ENCODE measurements at places on chromosomes 6 and 20.

GRCh38 chr6:158323561-158323958, 11.3 kb downstream of the TULP4 start:
- no peak for DNase-seq

GRCh38 chr6:6753301-6753700, 164.8 kb downstream of the LY86 start:
- no peak for DNase-seq

DNA sequence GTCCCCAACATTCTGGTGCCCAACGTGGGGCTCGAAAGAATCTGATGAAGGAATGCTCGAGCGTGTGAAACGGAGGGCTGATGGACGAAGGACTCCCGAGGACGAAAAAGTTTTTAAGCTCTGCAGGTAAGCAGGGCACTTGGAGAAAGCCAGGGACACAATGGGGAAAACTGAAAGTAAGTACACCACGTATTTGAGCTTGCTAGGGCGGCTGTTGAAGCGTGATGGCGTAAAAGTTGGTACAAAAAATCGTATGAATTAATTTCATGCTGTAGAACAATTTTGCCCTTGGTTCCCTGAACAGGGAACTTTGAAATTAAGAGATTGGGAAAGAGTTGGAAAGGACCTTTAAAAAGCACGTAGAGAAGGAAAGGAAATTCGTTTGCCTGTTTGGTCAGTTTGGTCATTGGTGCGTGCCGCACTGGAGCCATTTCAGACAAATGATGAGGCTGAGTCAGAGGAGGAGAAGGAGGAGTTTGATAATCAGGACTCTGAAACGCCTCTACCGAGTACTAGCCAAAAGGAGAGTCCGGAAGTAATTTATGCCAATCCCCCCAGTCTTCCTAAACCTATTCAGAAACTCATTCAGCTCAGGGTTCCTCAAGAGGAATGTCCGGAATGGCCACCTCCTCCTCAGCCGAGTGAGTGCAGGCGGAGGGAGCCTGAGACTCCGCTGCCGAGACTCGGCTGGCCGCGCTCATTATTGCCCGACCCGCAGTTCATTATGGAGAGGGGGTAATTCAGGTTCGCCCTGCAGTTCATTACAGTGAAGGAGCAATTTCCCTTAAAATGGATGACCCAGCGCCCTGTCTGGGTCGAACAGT, 59.2 kb upstream of the PRSS16 start:
- DNase-seq: peak; percentile 72

DNA sequence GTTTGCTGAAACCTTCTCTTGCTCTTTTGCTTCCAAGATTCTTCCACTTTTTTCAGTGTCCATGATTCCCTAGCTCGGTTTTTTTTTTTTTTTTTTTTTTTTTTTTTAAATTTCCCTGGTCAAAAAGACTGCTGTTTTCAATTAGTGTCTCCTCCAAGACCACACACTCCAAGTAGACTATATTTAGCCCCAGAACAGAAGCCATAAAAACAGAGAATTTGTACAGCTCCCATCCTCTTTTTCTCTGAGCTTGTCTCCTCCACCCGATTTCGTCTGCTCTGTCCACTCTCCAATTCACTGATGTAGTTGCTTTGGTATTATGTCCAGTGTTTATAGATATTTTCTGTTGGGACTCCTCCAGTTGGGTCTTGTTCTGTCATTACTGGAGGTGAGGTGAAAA, 37.6 kb downstream of the RSPH3 start:
- DNase-seq: no peak

DNA sequence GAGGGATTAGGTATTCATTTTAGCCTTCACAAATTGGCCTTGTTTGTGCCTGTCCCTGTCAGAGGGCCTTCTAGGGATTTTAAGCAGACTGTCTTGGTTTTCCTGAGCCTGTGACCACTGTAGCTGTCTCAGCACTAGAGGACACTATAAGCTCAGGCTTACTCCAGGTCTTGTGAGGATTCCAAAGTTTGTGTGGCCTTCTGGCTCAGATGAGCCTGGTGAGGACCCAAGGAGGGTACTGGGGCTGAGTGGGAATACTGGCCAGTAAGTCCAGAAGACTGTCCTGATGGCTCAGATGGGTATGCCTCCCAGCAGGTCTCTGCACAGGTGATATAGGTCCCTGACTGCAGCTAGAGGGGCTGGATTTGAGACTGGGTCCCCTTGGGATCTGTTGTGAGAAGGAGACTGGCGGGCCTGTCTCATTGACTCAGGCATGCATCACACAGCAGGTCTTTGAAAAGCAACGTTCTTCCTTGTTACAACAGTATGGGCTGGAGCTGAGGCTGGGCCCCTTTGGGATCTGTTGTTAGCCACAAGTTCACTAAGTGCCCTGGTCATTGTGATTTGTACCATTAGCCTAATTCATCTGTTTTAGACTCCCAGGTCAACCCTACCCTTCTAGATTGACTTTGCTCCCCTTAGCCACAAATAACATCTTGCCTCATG, 26.3 kb upstream of the TFB1M start:
- DNase-seq: peak; percentile 76

DNA sequence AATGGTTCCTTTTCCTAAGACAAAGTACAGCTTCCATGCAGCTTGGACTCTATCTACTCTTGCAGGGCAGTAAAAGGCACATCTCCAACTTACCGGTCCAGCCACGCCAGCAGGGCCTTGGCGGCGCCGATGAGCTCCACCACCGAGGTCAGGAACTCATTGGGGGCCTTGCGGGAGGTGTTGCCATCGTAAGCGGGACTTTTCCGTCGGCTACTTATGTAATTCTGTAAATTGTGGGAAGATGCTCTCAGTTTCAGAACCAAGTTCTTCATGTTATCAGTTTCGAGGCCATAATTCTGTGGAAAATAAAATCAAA, 68.5 kb downstream of the CNKSR3 start:
- no peak for DNase-seq

GRCh38 chr20:56949318-56949717, 317.1 kb downstream of the BMP7 start:
- no peak for DNase-seq

DNA sequence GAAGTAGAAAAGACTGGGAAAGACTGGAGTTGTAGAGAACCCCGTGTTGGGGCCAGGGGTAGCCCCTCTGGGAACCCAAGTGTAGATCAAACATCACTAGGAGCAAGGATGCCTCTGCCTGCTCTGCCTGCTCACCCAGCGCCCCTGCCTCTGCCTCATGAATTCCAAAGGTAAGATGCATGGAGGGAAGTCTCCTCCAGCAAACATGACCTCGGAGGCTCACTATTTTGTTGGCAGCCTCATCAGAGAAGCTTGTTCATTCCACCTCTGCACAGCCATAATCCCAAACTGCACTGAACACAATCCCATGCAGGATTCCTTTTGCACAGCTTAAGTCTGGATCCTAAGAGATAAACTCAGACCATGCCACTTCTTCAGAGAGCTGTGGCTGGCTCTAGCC, 4.9 kb downstream of the FRS3 start:
- DNase-seq: no peak

DNA sequence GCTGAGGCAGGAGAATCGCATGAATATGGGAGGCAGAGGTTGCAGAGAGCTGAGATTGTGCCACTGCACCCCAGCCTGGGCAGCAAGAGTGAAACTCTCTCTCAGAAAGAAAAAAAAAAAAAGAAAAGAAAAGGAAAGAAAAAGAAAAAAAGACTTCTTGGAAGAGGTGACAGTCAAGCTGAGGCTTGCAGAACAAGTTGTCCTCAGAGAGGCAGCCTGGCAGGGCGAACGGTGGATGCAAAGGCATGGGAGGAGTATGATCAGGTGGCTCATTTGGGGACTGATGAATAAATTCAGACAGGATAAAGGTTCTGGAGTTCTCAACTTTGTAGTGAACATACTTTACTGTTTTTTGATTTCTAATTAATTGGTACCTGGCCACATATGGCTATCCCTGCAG, 12.4 kb downstream of the ZNF341 start:
- DNase-seq: no peak

DNA sequence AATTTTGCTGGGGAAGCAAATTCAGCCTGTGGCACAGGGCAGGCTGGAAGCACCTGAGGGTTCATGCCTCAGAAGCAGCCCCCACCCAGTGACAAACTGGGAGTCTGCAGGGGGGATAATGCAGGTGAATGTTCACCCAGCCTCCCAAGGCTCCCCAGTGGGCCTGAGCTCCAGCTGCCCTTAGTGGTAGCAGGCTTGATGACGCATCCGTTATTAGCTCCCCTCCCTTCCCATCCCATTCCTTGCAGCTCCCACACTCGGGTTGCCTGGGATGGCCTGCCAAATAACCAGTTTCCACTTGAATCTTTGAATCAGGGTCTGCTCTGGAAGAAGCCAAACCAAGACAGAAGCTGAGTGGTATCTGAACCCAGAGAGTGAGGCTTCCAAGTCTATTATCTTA, 15.8 kb downstream of the KCNK15 start:
- no peak for DNase-seq

- no peak for DNase-seq
Measured at GRCh38 chr6:95629551-95629950, 52.2 kb downstream of the MANEA start.

DNA sequence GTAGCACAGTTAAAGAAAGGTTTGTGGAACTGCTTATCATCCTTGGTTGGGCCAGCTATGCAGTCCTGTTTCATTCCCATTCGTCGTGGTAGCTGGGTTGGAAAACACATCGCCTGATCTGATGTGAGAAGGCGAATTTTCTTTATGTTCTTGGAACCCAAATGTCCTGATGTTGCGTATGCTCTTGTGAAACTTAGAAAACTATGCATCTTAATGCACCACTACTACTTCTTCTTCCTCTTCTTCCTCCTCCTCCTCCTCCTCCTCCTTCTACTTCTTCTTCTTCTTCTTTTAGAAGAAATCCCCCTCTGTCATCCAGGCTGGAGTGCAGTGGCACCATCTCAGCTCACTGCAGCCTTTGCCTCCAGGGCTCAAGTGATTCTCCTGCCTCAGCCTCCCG, 381.6 kb downstream of the UTRN start:
- DNase-seq: no peak

GRCh38 chr20:35515949-35516645, 13.4 kb downstream of the C20orf173 start:
- peak; percentile 87 for DNase-seq

DNA sequence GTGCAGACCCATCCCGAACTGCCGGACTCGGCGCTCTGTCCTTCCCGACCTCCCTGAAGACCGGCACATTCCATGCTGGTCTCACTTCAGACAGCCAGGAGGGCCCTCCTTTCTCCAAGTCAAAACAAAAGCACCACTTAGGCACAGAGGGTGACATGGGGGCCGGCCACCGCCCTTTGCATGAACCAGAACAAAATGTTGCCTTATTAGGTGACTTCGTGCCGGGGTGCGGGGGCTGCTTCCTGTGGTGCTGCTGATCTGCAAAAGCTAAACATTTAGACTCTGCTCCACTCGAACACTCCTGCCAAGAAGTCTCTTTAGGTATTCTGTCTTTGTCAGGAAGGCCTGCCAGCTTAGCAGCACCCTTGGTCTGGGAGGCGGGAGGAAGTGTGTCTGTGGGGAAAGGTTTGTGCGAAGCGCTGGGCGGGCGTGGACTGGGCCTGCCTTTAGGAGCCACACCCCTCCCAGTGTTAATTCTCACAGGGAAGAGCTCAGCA, 133.8 kb downstream of the SMOC2 start:
- no peak for DNase-seq

DNA sequence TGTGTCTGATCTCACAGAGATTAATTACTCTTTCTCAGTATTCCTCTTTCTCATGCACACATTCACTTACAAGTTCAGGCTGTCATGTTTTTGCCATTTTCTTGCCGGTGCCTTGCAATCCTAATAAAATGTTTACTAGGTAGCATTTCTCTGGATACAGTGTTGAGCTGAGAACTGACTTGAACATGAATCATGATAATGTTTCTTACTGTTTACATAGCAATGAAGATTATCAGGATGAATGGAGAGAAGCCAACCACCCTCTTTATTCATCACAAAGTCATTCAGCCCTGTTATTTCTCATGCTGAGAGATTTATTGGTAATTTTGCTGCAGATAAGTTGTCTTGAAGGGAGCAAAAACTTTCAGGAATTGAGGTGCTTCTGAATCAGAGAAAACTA, 185.5 kb upstream of the ECI2 start:
- peak; percentile 92 for DNase-seq

- no peak for DNase-seq
Measured at GRCh38 chr6:30918670-30919069, 4.6 kb downstream of the VARS2 start.

DNA sequence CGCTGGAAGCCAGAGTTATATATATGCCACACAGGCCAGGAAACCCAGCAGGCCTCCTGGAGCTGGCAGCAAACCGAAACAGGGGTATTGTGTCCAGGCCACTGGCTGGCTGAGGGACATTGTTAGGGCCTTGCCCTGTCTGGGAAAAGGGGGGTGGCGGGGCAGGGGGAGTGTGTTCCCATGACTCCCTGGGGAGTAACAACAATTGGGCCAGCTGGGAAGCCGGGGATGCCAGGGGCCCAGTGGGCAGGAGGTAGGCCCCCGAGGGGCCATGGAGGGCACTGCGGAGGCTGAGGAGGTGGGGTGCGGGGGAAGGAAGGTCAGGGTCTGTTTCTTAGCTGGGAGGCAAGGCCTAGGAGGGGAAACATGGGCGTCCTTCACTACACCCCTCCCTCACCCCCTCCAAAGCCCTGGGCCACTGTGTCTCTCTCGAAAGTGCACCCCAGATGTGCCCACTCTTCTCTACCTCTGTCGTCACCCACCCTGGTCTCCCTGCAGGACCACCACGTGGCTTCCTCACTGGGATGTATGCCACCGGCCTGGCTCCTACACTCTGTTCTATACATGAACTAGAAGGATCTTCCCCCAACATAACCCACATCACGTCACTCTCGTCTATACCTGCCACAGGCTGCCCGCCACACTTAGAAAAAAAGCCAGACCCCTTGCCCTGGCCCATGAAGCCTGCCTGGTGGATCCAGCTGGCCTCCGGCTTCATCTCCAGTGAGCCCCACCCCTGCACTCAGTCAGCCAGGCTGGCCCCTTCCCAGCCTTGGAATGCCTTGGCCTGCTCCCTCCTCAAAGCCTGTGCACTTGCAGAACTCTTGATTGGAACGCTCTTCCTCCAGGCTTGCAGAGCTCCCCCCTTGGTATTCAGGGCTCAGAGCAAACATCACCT, 7.8 kb upstream of the E2F1 start:
- DNase-seq: no peak

- peak; percentile 97 for DNase-seq
Measured at GRCh38 chr6:138465007-138465645, 34.2 kb downstream of the NHSL1 start.

GRCh38 chr20:62755817-62756724, 40.2 kb upstream of the MRGBP start:
- no peak for DNase-seq

- no peak for DNase-seq
Measured at GRCh38 chr6:102474041-102474807, 1080.7 kb downstream of the GRIK2 start.

- no peak for DNase-seq
Measured at GRCh38 chr6:79687759-79688158, 56.6 kb downstream of the SH3BGRL2 start.

DNA sequence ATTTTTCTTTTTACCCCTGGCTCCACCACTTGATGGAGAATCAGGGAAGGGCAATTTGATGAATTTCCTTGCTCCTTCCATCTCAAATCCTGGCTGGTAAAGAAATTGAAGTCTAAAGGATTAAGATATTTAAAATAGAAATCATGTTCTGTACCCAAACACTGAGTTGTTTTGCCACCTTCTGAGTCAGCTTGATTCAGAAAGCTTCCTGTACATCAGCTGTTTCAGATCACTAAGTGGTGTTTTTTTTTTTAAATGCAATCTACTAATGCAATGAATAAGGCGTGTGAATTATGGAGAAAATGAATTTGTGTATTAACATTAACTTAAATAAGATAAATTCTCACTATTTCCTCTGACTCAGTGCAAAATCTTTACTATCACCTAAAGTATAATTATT, 11.5 kb upstream of the POPDC3 start:
- no peak for DNase-seq

Measured in brain microvascular endothelial cell (primary cell).